ENCODE measurements at places on chromosomes 6 and 20.

- DNase-seq = no peak
Measured at GRCh38 chr6:13668291-13668928, 43.2 kb downstream of the RANBP9 start.

- peak; percentile 37 for DNase-seq
Measured at GRCh38 chr6:47655719-47656595, 42.4 kb upstream of the ADGRF4 start.

DNA sequence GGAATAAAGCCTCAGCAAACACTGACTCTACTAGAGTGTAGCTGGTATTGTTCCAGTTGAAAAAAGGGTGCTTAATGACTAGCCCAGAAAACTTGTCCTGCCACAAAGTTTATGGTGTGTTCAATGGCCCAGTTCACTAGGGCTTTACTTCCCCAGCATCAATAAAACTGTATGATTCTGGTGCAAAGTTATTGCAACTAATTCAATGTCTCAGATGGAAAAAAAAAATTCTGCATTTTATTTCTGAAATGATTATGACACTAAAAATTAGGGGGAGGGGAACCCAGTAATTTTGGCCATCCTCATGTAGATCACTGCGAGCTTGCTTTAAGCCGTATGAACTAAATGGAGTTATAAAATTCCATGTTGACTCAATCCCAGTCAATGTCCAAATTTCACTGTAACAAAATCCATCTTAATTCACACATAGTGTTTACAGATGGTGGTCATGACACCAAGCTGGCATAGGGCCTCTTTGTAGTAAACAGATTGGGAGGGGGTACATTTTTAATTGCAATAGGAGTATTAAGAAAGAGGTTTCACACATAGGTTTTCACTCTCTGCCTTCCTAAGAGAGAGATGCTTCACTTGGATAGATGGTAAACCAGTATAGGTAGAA lies 41.2 kb downstream of the PTPRK start:
- no peak for DNase-seq

- DNase-seq = no peak
Measured at GRCh38 chr20:64003960-64004725, 23.2 kb downstream of the PRPF6 start.

GRCh38 chr6:165086814-165087213 lies 222.6 kb downstream of the C6orf118 start:
- no peak for DNase-seq

- DNase-seq = no peak
Measured at GRCh38 chr6:156919370-156919769, 142.2 kb downstream of the ARID1B start.

DNA sequence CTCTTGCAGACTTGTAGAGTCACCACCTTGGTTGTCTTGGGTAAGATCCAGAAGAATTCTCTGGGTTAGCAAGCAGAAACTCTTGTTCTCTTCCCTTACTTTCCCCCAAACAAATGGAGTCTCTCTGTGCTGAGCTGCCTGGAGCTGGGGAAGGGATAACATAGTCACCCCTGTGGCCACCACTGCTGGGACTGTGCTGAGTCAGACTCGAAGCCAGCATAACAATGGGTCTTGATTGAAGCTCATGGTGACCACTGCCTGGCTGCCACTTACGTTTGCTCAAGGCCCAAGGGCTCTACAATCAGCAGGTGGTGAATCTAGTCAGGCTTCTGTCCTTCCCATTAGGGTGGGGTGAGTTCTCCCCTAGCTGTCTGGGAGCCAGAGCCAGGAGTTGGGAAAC lies 15.4 kb upstream of the ERVFRD-1 start:
- DNase-seq = no peak

Measured in stimulated activated CD4-positive, alpha-beta T cell treated with anti-CD3 and anti-CD28 coated beads, Interleukin-2, amount 100 ng/mL, for 24 hours (primary cell).